ENCODE measurements at places on chromosomes 5 and 9.

DNA sequence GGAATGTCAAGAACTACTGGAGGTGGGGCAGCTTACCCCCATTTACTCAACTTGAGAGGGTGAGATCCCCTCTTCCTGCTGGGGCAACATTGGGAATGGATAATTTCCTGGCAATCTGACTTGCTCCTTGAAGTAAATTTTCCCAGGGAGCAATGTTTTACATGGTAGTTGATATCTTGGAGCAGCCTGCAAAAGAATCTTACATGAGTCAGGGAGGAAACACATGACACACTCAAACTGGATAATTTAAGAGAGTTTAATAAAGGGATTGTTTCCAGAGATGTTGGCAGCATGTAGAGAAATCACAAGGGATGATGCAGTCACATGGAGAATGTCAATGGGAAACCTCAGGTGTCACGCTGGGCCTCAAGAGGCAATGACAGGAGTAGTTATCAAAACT lies 212.5 kb downstream of the GAS1 start:
- no peak for DNase-seq

DNA sequence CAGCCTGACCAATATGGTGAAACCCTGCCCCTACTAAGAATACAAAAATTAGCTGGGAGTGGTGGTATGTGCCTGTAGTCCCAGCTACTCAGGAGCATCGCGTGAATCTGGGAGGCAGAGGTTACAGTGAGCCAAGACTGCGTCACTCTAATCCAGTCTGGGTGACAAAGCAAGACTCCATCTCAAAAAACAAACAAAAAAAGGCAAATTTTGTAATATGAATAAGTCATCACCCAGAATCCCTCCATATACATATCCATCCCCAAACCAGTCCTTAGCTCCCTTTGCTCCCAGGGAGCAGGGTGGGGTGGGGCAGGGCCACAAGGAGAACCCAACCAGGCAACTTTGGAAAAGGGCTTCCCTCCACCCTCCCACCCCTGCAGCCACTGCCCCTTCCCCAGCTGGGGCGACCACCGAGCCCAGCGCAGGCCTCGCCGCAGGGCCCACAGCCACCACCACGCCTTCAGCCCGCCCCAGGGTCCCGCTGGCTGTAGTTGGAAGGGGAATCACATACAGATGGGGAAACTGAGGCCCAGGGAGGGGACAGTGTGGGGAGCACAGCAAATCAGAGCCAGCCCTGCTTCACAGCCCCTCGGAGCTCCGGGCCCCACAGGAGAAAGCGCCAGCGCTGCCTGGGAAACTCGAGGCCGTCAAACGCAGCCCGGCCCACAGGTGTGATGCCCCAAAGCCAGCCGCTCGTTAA lies 7.8 kb downstream of the NOTCH1 start:
- DNase-seq, result no peak

DNA sequence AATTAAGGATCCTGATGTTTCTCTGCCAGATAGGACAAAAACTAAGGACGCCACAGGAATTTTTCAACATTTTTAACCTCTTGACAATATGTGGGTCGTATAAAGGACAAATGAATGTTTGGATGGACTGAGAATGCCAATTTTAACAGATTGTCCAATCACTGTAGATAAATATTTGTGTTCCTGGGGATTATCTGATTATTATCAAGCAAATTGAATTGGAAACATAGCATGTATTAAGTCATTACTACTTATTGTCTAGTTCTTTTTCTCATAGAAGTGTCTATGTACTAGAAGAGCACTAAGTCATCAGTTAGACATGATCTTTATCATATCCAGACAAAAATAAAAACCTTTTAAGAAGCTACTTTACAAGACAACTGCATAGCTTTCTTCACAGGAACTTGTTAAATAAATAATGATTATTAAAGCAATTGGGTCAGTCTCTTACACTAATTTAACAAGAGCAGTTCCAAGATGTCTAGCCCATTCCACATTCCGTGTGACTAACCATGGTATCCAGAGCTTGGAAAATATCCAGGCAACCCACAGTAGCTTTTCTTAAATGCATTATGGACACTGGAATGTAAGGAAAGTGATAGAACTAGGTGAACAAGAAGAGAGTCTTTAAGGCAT lies 127.5 kb upstream of the CDKN2B start:
- DNase-seq, result no peak

DNA sequence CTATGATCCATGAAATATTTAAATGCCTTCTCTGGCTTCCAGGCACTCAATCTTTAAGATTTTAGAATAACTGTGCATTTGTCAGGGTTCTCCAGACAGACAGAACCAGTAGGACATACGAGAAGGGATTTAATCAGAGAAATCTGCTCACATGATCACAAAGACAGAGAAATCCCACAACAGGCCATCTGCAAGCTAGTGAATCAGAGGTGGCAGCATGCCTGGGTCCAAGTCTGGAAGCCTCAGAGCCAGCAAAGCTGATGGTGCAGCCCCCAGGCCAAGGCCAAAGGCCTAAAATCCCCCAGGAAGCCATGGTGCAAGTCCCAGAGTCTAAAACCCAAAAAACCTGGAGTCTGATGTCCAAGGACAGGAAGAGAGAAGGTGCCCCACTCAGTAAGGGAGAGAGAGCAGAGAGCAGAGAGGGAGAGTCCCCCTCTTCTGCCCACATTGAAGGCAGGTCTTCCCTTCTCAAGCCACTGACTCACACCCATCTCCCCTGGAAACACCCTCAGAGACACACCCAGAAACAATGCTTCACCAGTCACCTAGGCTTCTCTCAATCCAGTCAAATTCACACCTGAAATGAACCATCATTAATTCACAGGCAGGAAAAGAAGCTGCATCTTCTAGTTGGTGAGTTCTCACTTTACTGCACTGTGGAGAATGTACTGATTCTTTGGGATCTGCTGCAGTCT lies 48.7 kb downstream of the CAMSAP1 start:
- DNase-seq, result no peak

- DNase-seq, result no peak
Observed at GRCh38 chr5:59330680-59331079, 562.8 kb downstream of the PDE4D start.

GRCh38 chr9:135043345-135043744 lies 44.1 kb upstream of the OLFM1 start:
- no peak for DNase-seq

GRCh38 chr5:122182491-122182921 lies 53.2 kb downstream of the ZNF474 start:
- DNase-seq, result peak; percentile 54

- no peak for DNase-seq
Observed at GRCh38 chr5:67792891-67793290, 422.7 kb upstream of the PIK3R1 start.

DNA sequence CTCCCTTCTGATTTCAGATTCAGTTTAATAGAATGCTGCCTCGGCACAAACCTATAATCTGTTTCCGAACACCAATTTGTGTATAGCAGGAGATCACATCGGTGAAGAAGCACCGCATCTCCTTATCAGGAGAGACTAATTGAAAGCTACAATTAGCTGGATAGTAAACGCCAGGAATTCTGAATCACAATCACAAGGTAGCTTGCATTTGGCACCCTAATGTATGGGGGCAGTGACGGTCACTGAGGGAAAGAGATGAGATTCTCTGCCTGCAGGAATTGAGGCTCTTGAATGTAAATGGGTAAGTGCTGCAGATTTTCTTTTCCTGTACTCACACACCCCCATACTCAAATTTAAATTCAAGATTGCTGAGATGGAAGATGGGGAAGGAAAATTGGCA lies 373.6 kb upstream of the ZNF608 start:
- DNase-seq, result no peak

GRCh38 chr5:10471677-10472076 lies 30.0 kb downstream of the ROPN1L start:
- no peak for DNase-seq

- peak; percentile 26 for DNase-seq
Observed at GRCh38 chr9:114072184-114073140, 5.6 kb downstream of the AMBP start.

GRCh38 chr5:143153332-143154119 lies 250.0 kb downstream of the NR3C1 start:
- DNase-seq, result no peak

GRCh38 chr5:177494346-177495195 lies 2.8 kb downstream of the PDLIM7 start:
- no peak for DNase-seq

DNA sequence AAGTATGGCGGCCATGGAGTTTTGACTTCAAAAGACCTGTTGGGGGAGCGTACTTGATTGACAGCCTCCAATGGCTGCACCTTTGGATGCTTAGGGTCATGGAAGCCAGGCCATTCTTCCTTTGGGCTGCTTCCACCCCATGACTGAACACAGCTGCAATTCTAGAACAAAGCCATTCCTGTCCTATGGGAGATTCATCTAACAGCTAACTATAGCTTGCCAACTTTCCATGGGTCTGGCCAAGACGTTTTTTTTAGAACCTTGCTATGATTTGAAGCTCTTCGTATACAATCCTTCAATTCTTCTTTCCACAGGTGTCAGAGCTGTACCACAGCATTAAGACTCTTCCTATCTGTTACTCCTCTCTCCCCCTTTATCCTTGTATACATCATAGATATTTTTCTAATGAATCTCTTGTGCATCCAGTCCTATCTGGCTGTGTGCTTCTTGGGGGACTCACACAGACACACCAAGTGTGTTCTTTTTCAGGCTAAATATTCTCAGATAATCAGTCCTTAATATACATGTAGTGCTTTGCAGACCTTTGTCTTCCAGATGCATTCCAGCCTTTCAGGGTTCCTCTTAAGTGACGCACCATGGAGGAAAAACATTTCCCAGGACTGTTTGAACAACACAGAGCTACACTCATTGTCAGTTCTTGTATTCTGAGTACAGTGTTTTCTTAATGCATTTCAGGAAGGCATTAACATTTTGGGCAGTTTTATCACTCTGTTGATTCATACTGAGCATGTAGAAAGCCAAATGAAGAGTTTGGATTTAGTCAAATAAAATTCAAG lies 198.9 kb downstream of the TAF11L14 start:
- DNase-seq, result no peak

GRCh38 chr5:168125445-168126199 lies 165.8 kb upstream of the WWC1 start:
- no peak for DNase-seq

DNA sequence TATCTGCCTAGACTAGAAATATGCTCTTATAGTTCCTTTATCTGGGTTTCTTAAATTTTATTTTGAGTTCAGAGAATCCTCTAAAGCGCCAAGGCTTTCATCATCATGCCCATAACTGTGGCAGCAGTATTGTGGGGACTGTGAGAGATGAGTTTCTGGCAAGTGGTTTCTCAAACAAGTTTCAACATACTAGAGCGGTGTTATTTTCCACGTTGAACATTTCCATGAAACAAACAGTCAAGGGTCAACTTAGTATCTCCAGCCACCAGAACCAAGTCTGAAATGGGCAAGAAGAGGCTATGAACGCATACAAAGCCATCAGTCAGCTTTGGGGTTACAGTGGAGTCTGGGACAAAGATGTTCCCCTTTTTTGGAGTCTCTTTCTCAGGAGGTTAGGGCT lies 40.3 kb downstream of the SERINC5 start:
- DNase-seq, result no peak

DNA sequence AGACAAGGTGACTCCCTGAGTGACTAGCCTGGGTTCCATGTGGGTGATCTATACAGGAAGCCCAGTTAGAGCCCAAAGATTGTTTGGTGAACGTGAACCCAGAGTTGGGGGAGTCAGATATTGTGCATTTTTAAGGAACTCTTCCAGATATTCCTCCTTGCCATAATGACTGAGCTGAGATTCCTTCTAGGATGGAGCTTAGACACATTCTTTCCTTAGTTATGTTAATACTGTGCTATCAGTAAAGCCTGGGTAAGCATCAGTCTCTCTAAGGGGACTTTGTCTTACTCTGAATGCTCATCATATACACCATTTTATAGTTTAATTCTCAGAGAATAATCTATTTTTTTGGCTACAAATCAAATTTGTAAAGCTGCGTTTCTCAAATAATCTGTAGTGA lies 68.1 kb downstream of the FOXB2 start:
- DNase-seq, result no peak

GRCh38 chr5:16461782-16462181 lies 3.8 kb downstream of the ZNF622 start:
- no peak for DNase-seq

DNA sequence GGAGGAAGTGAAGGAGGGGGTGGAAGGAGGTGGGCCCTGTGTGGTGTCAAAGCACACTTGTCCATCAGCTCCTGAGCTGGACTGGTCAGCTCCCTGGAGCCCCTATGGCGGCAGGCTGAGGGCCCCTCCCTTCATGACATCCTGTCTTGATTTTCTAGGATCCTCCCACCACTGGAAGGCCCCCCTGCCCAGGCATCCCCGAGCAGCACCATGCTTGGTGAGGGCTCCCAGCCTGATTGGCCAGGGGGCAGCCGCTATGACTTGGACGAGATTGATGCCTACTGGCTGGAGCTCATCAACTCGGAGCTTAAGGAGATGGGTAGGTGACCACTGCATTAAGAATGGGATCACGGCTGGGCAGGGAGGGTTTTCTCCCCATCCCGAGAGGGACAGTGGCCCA lies 34.2 kb downstream of the JADE2 start:
- peak; percentile 61 for DNase-seq

DNA sequence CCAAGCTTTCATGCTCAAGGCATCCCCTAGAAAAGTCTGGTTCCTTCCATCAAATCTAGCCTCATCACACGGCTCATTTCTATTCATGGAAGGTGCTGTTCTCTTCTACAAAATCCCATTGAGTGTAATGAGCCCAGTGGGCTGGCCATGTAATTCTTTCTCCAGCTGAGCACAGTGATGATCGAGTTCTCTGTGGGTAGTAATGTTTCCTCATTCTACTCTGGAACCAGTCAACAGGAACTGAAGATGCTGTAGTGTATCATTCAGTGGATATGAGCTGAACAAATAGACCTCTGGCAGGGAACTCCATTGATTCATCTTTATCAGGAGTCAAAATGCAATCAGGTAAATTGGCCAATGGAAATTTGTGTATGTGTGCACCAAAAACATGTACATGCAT lies 149.2 kb downstream of the LRRC70 start:
- DNase-seq, result no peak

DNA sequence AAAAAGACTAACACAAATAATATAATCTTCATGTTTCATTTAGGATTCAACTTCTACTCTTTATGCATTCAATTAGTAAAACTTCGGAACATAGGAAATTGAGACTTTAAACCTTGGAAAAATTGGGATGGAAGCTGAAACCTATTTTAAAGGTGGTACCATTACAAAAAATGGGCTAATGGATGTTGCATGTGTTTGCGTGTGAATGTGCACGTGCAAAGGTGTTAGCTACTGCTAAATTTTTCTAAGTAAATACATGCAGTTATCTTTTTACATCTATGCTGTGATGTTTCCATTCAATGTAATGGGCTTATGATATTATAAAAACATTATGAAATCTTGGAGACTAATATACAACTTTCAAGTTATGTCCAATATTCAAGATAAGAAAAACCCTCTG lies 134.8 kb downstream of the CDH10 start:
- no peak for DNase-seq

DNA sequence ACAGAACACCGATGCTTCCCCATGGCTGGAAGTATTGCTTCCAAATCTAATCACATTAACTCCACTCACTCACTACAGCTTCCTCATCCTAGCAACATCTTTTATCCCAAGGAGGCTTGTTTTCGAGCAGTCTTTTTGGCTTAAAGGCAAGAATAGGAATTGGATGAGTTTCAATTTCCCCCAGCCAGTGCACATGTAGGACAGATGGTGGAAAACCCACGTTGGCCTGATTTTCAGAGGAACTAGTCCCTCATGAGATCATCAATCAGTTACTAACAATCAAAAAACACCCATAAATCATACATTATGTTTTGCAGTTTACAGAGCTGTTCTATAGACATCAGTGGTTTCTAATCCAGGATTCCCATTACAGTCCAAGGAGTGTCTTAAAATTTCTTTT lies 48.5 kb upstream of the AGXT2 start:
- DNase-seq, result no peak

- peak; percentile 87 for DNase-seq
Observed at GRCh38 chr5:14185326-14186058, 42.4 kb downstream of the TRIO start.

All from posterior cingulate gyrus (tissue), 11 donors.